NCI-H226 (cell line): ENCODE measurements at places on chromosomes 4 and X.

DNA sequence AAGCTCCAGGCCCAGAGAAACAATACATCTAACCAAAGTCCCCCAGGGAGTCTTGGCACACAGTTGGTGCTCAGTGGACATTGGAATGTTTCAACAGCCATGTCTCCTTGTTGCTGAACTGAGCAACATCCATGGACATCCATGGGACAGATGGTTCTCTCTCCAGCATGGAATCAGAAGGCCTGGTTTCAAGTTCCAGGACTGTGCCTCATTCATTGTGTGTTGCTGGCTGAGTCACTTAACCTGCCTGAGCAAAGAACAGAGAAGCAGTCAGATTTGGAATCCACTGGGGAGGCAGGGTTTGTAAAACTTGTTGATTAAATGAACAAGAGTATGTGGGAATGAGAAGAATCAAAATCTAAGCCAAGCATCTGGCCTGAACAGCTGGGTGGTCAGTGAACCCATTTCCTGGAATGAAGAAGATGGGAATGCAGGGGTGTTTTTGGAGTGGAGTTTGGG lies 147.9 kb downstream of the CHIC2 start:
- no peak for DNase-seq

DNA sequence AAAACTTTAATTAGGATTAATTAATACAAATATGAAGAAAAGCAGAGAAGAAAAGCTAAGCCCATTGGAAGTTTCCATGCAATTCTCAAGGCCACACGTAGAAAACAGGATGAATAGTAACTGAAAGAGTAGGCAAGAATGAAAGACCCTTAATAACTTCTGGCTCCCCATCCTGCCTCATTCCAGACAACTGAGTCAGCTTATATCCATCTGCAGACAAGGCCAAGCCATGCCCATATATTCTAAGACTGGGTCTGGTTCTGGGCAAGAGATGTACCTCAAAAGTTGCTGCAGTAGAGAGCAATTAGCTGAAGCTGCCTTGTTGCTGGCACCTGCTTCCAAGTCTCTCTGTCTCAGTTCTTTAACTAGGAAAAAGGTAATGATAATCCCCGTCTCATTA lies 244.1 kb downstream of the GPC3 start:
- no peak for DNase-seq

DNA sequence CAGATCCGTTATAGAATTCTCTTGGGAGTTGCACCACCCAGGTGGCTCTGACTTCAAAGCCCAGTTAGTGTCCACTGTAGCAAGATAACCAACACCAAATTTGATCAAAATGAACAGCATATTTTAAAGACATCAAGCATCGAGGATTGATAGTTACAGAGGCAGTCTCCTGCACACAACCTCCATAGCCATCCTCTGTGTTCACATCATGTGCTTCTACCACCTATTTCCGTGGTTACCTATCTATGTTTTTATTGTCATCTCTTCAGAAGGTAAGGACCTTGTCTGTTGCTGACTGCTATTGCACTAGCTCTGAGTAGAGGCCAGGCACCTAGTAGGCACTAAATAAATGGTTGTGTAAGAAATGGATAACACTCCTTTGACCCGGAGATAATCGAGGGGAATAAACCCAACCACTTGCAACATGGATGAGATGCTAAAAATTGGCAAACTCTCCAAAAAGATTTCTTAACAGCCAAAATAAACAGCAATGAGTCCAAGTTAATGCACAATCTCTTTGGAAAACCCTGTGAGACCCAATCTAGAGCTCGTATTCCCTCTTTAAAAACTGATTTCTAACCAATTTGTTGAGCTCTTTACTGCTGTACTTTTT lies 14.7 kb upstream of the C1QTNF7 start:
- DNase-seq: no peak

- no peak for DNase-seq
These were observed 487.3 kb downstream of the MID1IP1 start for GRCh38 chrX:39288592-39288991.

DNA sequence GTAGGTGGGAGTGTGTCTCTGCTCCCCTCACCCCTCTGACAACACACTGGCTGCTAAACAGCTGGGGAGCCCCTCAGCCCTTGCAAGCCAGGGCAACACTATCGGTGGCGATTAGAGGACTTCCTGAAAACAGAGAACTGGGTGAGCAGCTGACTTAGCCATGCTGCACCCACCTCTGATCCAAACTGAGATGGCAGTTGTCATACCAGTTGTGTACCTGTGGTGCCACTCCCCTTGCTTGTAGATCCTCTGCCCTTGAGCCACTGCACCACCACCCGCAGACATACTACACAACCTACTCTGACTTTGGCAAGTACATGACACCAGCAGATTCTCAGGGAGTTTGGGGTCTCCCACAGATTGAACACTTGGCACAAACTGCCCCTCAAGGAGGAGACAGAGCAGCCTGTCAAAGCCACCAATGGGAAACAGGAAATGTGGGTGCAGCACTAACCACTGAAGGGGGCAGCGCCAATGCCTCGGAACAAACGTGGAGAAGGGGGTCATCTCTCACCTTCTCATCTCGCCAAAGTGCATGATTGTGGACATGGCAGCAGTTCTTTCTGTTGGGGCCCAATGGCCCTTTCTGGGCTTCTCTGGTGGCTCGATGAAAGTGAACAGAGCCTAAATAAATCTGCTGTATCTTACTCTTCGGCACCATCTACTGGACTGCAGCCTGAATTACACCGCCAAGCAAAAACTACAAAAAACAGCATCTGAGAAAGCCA lies 119.8 kb downstream of the NEK1 start:
- no peak for DNase-seq

DNA sequence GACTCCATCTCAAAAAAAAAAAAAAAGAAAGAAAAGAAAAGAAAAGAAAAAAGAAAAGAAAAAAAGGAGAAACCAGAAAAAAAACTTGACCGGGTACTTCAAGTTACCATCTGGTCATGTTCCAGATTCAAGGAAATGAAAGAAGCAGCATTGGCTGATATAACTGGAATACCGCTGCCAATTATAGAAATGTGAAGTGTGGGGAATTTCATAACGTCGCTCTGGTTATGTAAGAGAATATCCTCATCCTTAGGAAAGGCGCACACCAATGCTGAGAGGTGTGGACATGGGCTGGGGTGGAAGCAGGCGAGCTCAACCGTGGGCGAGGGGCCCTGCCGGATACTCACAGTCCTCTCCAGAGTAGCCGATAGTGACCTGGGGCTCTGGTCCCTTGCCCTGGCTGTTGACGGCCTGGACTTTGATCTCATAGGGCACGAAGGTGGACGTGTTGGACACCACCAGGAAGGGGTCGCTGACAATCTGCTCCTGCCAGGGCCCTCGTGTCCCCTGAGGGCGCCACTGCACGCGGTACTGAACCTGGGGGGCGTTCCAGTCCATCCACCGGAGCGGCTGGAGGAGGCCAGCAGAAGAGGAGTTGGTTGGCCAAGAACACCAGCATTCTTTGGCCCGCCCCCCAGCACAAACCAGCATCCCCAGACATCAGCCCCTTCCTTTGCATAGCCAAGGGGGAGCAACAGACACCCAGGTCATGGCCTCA lies 19.5 kb downstream of the L1CAM start:
- DNase-seq: no peak

- DNase-seq: no peak
These were observed 144.4 kb downstream of the ATG4A start for GRCh38 chrX:108235986-108236385.

DNA sequence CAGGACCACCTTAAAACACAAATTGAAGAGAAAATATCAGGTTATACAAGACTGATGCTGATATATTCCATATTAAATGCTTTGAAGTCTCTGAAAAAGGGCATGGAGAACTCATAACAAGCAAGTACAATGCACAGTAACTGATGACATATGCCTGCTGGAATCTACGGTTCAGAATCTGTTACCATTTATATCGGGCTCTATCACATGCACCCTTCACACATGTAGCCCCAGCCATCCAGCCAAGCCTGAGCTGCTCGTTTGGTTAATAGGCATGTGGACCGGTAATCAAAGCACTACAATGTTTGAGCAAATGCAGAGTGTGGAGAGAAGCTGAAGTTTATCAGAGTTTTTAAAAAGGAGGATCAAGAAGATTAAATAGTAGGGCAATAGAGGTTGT lies 11.8 kb downstream of the COMMD8 start:
- no peak for DNase-seq

- no peak for DNase-seq
These were observed 1.2 kb downstream of the MGST2 start for GRCh38 chr4:139666735-139667281.

DNA sequence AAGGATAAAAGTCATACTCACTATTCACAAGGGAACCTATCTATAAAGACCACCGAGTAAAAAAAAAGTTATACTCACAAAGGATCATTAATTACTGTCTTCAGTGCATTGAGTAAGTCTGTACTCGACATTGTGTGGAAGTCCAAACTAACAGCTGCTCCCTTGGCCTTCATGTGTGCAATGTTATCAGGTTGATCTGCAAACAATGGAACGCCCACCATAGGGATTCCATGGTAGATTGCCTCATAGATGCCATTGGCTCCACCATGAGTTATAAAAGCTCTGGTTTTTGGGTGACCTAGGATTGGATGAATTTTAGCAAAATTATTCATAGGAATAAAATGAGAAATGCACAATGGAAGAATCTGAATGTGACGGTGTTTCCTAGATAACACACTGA lies 10.6 kb downstream of the UGT2B4 start:
- no peak for DNase-seq

GRCh38 chr4:52368895-52369294 lies 290.2 kb downstream of the USP46 start:
- no peak for DNase-seq

- DNase-seq: no peak
These were observed 125.0 kb upstream of the PJA1 start for GRCh38 chrX:69290292-69290691.

DNA sequence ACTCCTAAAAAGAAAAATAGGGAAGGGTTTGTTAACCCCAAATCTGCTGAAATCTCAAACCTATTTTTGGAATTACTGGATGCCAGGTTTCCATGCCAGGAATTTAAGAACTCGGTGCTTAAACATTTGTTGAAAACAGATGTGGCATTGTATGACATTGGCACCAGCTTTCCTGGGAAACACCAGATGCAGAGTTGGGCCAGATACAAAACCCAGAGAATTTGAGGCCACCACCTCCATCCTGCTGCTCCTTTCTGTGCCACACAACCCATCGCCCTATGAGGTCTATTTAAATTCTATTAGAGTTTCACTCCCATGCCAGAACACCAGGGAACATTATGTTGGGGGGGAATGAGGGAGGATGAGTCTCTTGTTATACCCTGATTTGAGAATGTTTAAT lies 71.7 kb downstream of the ARAP2 start:
- no peak for DNase-seq

GRCh38 chr4:8690216-8691150 lies 97.9 kb downstream of the CPZ start:
- DNase-seq: no peak

- DNase-seq: no peak
These were observed 743 bp downstream of the NKAP start for GRCh38 chrX:119942831-119943184.

DNA sequence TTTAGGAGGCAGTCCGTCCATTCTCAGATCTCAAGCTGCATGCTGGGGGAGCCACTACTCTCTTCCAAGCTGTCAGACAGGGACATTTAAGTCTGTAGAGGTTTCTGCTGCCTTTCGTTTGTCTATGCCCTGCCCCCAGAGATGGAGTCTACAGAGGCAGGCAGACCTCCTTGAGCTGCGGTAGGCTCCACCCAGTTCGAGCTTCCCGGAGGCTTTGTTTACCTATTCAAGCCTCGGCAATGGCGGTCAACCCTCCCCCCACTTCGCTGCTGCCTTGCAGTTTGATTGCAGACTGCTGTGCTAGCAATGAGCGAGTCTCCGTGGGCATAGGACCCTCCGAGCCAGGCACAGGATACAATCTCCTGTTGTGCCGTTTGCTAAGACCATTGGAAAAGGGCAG lies 10.7 kb upstream of the ADH5 start:
- DNase-seq: no peak

- no peak for DNase-seq
These were observed 148.9 kb upstream of the RBPJ start for GRCh38 chr4:26171941-26172340.

GRCh38 chrX:68698942-68699341 lies 51.5 kb downstream of the STARD8 start:
- no peak for DNase-seq

DNA sequence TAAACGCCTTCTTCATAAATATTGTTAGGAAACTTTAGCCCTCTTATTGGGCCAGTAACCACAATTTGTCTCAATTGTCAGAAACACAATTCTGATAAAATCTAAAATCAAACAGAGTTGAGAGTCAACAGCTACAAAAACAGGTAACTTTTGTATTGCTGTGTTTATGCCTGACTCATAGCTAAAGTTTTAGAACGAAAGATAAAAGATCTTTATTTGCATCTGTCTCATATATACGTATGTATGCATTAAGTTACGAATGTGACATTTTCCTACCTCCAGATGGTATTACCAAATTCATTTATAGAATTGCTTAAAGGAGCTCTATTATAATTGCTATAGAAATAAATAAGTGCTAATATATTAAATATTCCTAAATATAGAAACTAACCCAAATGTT lies 887.9 kb upstream of the NDST4 start:
- no peak for DNase-seq

DNA sequence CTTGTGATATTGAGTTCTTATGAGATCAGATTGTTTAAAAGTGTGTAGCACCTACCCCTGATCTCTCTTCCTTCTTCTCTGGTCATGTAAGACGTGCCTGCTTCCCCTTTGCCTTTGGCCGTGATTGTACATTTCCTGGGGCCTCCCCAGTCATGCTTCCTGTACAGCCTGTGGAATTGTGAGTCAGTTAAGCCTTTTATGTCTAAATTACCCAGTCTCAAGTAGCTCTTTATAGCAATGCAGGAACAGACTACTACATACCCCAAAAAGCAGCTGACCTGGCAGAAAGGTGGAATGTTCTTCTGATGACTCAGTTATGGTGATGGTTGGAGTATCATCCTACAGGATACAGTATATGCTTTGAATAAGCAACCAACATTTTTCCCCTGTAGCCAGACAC lies 11.4 kb upstream of the MCUB start:
- DNase-seq: peak; percentile 86

- DNase-seq: no peak
These were observed 17.6 kb downstream of the SH3RF1 start for GRCh38 chr4:169253113-169253671.

DNA sequence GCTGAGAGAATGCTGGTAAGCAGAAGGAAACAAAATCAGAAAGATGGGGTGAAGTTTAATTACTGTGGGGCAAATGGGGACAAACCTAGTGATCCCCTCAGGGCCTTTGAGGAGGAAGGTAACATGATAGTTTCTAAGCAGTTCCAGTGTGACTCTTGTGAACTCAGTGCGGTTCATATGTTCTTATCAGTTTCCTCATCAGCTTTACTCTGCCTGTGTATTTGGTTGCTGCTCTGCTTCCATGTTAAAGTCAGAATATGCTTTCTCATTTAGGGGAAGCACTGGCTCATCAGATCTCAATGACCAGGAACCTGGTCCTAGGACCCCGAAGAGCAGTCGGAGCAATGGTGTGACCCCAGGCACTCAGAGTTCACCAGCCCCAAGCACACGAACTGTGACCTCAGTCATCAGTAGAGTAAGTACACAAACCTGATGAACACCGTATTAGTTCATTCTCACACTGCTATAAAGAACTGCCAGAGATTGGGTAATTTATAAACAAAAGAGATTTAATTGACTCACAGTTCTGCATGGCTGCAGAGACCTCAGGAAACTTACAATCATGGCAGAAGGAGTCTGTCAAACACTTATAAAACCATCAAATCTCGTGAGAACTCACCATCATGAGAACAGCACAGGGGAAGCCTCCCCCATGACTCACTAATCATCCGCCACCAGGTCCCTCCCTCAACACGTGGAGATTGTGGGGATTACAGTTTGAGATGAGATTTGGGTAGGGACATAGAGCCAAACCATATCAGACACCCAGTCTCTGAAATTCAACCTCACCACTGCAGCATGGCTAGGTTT lies 83.0 kb downstream of the SYTL5 start:
- DNase-seq: no peak
